GM23248 (cell line): ENCODE measurements at places on chromosomes 1 and 21. TPM values are rescaled to one million over a fixed set of nuclear protein-coding genes. Genes with fewer than 3 reads are reported as not detected.
A peak's percentile ranks its signal among the peaks of the same experiment; 100 is the strongest.

Gene RAB7B
- 2.8 and 7.1 TPM in 2 replicates for total RNA-seq

Gene VSIG8
- total RNA-seq = not detected in 2 replicates

Gene CCDC185
- total RNA-seq = not detected in 2 replicates

Gene MAP3K21
- total RNA-seq = not detected in 2 replicates

- H3K4me1 ChIP-seq = no peaks in the 10 kb centered on the region
- peak; percentile 45 for DNase-seq
- H3K36me3 ChIP-seq = no peaks in the 10 kb centered on the region
- no peak overlapping the region for H3K4me3 ChIP-seq
- H3K27ac ChIP-seq = no peak overlapping the region
Measured at GRCh38 chr1:67674260-67675011, 10.6 kb upstream of the GADD45A start.

Gene OR6N1
- total RNA-seq = not detected in 2 replicates

- H3K4me3 ChIP-seq = no peak overlapping the region
- peaks cover 18% of the 10 kb centered on the region for H3K27me3 ChIP-seq
- no peaks in the 10 kb centered on the region for H3K4me1 ChIP-seq
- H3K27ac ChIP-seq = no peak overlapping the region
Measured at GRCh38 chr1:207646944-207647579, 2.1 kb downstream of the CR1L start.

Gene PLA2G2F
- not detected in 2 replicates for total RNA-seq

DNA sequence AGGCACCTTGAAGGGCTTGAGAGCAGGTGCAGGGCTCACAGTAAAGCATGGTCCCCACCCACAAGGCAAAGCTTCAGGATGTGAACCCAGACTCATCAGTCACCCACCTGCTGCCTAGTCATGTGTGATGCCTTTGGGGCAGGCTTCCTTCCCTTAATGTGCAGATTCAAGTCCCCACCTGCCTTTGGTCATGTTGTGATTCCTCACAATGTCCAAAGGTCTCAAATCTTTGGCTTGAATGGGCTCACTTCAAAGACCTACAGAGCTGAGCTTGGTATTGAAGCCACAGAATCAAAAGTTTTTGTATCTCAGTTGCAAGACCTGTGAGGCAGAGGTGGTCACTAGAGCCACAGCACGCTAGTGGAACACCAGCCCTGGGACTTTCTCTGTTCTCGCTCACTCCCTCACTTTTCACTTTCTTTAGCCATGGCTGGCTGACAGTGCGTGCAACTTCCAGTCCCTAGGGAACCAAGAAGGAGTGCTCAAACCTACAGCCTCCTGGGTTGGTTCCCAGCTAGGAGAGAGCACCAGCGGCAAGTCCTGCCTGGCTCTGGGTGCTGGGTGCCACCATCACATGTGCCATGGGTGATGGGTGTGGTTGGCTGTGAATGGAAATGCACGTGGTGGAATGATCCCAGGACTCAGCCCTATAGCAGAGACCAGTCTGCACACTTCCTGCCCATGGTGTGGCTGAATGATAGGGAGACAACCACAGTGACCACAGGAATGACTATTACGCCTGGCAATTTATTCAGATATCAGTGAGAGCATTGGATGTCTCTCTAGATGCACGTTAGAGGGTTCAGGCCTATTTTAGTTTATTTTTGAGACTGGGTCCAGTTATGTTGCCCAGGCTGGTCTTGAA lies 26.4 kb upstream of the CLIC6 start:
- H3K27ac ChIP-seq = no peak overlapping the region
- DNase-seq = peak; percentile 33
- peaks cover 15% of the 10 kb centered on the region for H3K4me1 ChIP-seq
- no peaks in the 10 kb centered on the region for H3K36me3 ChIP-seq
- no peak overlapping the region for H3K4me3 ChIP-seq

DNA sequence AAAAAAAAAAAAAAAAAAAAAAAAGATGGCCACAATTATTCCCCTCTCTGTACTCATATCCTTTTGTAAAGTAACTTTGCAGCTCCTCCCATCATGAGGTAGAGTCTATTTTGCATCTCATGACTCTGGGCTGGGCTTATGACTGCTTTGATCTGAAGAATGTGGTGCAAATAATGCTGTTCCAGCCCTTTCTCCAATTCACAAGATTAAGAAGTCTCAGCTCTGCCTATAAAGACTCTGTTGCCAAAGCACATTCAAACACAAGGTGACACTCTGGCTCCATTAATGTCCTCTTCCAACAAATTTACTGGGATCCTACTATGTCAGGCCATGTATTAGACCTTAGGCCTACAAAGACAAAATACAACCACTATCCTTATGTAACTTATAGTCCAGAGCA lies 64.8 kb upstream of the PTCH2 start:
- H3K27me3 ChIP-seq = no peaks in the 10 kb centered on the region
- peaks cover 12% of the 10 kb centered on the region for H3K4me1 ChIP-seq
- H3K27ac ChIP-seq = no peak overlapping the region
- no peak for DNase-seq
- H3K4me3 ChIP-seq = no peak overlapping the region

Gene RGSL1
- not detected in 2 replicates for total RNA-seq

Gene C1orf21
- 11.6 and 20.0 TPM in 2 replicates for total RNA-seq

GRCh38 chr1:192801451-192801850 lies 7.4 kb upstream of the RGS2 start:
- H3K36me3 ChIP-seq = no peaks in the 10 kb centered on the region
- no peak overlapping the region for H3K4me3 ChIP-seq
- DNase-seq = peak; percentile 43
- H3K27ac ChIP-seq = no peak overlapping the region
- H3K27me3 ChIP-seq = no peaks in the 10 kb centered on the region

DNA sequence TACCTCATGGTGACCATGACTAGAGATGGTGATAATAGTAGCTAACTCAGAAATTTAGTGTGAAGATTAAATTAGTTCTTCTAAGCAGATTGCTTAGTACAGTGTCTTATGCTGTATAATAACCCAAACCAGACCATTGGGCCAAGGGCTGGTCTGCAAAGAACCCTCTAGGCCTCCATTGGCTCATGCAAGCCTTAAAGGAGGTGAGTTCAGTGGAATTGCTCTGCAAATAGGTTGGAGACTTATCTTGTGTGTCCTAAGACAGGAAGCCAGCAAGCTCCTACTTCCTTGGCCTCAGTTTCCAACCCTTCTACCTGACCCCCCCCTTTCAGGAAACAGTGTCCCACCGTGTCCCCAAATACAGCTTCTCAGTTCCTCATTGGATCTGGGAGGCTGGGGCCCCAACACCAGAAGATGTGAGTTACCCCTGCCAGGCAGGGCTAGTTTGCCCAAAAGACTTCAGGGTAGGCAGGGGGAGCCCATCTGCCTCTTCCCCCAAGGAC lies 1.9 kb upstream of the MEF2D start:
- peak; percentile 41 for DNase-seq
- H3K36me3 ChIP-seq = no peaks in the 10 kb centered on the region
- H3K4me1 ChIP-seq = peaks cover 51% of the 10 kb centered on the region
- no peaks in the 10 kb centered on the region for H3K27me3 ChIP-seq
- peak overlapping the region; percentile 100 for H3K27ac ChIP-seq
- H3K4me3 ChIP-seq = peak overlapping the region; percentile 63
